Hematopoietic multipotent progenitor cell treated with erythropoietin and hydrocortisone succinate and interleukin-3 and kit ligand, for 15 days (in vitro differentiated cells): ENCODE measurements at places on chromosomes 12 and 14.

- no peak for DNase-seq
Observed at GRCh38 chr12:120842595-120842994, 61.6 kb downstream of the SPPL3 start.

DNA sequence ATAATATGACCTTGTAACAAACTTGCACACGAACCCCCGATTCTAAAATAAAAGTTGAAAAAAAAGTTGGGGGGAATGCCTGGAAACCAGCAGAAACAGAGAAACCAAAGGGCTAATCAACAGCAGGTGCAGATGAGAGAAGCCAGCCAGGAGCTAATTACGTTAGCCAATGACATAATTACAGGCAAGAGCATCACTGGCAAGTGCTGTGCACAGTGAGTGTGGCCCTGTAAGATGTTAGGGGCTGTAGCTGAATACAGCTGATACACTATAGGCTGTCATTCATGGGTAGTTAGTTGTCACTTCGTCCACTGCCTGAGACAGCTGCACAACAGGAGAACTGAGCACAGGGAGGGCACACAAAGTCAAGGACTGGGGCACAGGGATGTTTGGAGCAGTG lies 7.3 kb upstream of the FGF23 start:
- DNase-seq, result no peak

DNA sequence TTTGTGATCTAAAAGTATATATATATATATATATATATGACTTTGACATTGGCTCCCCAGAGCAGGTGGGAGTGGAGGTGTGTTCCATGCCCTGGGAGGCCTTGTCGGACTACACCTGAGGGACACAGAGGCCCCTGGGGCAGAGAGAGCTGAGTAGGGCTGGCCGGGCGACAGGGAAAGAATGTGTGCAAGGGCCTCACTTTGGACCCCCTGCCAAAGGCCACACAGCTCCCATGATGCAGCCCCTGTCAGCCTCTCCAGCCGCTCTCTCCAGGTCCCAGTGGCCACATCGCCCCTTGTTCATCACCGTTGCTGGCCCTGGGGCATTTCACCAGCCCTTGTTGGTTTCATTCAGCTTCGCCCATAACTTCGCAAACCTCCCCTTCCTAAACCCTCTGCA lies 123.9 kb downstream of the BCL11B start:
- DNase-seq, result no peak

GRCh38 chr12:104150416-104150815 lies 12.4 kb upstream of the NFYB start:
- DNase-seq, result no peak

- DNase-seq, result no peak
Observed at GRCh38 chr12:103422328-103422727, 73.4 kb downstream of the C12orf42 start.

GRCh38 chr12:124844411-124845397 lies 19.0 kb downstream of the SCARB1 start:
- no peak for DNase-seq

DNA sequence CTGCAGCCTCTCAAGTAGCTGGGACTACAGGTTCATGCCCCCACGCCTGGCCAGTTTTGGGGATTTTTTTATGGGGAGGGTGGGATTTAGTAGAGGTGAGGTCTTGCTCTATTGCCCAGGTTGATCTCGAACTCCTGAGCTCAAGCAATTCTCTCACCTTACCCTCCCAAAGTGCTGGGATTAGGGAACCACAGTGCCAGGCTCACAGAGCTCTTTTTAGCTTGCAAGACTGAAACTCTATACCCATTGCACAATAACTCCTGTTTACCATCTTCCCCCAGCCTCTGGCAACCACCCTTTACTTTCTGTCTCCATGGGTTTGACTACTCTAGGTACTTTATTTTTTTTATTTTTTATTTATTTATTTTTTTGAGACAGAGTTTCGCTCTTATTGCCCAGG lies 25.7 kb upstream of the CDK17 start:
- no peak for DNase-seq

DNA sequence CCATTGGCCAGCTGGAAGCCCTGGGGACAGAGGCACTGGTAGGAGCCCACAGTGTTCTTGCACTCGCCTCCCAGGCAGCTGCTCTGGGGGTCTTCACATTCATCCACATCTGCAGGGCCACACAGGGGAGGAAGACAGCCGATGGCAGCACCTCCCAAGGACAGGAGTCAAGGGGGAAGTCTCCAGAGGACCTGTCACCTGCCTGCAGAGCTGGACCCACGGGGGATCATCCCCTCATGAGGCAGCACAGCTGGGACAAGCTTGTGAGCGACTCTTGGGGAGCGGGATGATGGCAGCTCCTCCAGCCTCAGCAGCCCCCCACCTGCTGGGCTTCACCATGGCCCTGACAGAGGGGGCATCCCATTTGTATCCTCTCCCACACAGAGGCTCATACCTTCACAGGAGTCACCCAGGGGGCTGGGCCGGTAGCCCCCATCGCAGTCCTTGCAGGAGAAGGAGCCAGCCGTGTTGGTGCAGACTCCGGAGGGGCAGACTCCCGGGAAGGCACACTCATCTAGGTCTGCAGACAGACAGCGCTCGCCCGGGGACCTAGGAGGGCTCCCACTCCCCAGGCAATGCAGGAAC lies 15.4 kb downstream of the ISCA2 start:
- DNase-seq, result no peak

GRCh38 chr14:93914278-93914677 lies 12.9 kb upstream of the FAM181A start:
- DNase-seq, result no peak

DNA sequence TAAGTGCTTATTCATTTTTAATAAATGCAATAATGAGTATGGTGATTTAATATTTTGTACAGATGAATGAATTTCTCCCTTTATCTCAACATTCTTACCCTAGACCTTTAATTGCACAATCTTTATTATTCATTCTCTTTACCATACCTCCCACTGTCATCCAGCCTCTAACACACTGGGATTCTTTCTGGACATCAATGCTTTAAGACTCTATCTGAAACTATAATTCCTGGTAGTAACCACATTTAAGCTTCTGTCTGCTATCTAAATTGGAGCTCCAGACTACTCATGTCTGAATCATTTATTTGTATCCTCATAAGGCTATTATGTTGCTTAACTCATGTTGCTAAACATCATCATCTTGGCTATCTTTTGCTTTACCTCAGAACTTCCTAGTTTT lies 270.2 kb downstream of the ALG10B start:
- DNase-seq, result no peak

GRCh38 chr12:106027286-106027685 lies 111.5 kb downstream of the NUAK1 start:
- no peak for DNase-seq

- DNase-seq, result no peak
Observed at GRCh38 chr12:130831246-130831645, 7.8 kb downstream of the STX2 start.

DNA sequence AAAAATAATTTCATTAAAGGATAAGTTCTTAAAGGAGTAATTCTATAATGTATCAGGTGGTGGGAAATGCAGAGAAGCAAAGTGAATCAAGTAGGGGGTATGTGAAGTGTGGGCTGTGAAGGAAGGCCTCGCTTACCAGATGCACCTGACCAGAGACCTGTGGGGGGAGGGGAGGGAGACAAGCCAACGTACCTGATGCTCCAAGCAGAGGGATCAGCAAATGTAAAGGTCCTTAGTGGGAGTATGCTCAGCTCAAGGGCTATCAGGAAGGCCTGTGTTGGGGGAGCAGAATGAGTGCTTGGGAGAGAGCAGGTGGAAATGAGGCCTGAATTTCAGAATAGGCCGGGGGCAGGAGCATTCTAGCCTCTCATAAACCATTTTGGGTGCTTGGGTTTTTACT lies 57.1 kb downstream of the ANO4 start:
- DNase-seq, result no peak
